Ammon's horn (tissue), 1 donor: ENCODE measurements at places on chromosomes 5 and 9.

DNA sequence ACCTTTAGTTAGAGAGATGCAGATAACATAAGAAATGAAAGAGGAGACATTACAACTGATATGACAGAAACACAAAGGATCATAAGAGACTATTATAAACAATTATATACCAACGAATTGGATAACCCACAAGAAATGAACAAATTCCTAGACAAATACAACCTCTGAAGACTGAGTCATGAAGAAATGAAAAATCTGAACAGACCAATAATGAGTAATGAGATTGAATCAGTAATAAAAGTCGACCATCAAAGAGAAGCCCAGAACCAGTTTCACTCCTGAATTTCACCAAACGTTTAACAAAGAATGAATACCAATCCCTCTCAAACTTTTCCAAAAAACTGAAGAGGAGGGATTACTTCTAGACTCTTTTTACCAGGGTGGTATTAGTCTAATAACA lies 50.5 kb upstream of the PCAT7 start:
- DNase-seq = no peak

- DNase-seq = no peak
These were observed 137.7 kb downstream of the SPATA31D1 start for GRCh38 chr9:82126256-82126655.

- no peak for DNase-seq
These were observed 134.2 kb downstream of the ZNF354C start for GRCh38 chr5:179194201-179194910.

GRCh38 chr9:98323831-98324135 lies 68.3 kb upstream of the TBC1D2 start:
- no peak for DNase-seq

DNA sequence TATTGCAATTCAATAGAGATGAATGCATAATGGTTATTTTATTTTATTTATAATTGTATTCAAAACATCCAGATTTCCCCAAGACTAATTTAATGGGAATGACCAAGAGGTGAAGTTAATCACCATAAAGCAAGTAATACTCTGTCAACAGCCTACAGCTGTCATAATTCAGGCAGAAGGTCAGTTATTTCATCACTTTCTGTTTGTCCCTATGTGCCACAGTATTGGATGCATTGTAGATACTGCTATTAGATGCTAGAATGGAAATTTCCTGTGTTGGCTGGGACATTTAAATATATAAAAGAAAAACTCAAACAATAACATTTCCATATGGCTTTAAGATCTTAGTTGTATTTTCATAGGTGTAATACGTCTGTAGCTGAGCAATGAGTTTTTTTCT lies 56.7 kb upstream of the MINAR2 start:
- DNase-seq = no peak

GRCh38 chr5:78187172-78187571 lies 107.3 kb downstream of the AP3B1 start:
- no peak for DNase-seq

DNA sequence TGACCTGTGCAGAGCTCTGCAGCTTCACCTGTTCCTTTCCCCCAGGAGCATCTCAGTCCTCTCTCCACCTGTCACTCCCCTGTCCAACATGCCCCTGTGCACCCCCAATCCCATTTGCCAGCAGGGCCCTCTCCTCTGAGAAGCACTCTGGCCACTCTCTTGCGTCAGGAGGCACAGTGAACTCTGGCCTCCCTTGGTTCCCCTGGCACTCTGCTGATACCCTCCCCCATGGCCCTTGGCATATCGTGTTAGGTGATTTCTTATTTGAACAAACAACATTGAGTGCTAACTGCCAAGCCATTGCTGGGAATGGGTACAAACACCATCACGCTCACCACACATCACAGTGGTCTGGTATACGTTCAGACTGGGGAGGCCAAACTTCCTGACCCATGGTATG lies 20.9 kb upstream of the TNIP1 start:
- DNase-seq = no peak

DNA sequence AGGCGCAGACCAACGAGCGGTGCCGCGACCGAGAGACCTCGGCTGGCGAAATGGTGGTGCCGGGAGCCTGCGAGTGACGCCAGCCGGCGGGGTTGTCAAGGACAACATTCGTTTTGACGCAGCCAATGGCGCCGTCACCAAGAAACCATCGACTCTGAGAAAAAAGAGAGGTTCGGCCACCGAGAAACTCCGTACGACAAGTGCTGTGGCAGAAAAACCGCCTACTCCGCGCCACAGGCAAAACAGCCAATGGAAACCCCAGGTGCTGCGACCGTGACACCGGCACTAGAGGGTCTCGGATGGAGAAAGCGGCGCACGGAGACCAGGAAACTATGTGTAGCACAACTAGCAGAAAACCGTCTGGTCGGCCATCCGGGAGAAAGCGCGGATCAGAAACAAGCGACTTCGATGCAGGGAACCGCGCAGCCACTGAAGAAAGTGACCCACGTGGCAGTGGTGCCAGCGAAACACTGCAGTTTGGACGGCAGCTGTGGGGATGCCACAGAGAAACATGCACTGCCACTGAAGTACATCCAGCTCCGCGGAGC lies 88.8 kb downstream of the ANXA2R start:
- peak; percentile 40 for DNase-seq

DNA sequence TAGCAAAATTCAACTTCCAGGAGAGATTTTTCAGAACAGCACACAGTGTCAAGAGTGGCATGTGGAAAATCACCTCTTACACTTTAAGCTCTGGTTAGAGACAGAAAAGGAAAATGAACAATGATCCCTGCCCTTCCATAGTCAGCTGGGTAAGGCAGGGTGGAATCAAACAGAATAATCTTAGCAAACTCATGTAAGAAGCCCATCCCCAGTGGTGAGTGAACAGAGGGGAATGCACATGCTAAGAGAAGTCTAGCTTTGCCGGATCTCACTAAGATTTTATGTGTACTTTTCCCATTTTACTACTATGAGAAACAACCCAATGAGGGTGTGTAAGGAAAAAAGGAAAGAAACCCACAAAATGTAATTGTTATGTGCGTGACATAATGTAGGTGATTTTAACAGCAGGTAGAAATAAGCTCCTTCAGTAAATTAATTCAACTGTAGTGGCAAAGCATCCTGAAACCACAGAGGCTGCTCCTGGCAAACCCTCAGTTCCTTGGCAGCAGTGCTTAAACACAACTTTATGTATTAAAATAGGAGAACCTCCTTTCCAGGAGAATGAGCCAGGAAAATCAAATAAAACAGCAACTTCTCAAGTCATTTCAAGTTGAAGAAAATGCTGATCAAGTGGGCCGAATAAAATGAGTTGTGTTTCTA lies 366.0 kb upstream of the TRPC7 start:
- no peak for DNase-seq

DNA sequence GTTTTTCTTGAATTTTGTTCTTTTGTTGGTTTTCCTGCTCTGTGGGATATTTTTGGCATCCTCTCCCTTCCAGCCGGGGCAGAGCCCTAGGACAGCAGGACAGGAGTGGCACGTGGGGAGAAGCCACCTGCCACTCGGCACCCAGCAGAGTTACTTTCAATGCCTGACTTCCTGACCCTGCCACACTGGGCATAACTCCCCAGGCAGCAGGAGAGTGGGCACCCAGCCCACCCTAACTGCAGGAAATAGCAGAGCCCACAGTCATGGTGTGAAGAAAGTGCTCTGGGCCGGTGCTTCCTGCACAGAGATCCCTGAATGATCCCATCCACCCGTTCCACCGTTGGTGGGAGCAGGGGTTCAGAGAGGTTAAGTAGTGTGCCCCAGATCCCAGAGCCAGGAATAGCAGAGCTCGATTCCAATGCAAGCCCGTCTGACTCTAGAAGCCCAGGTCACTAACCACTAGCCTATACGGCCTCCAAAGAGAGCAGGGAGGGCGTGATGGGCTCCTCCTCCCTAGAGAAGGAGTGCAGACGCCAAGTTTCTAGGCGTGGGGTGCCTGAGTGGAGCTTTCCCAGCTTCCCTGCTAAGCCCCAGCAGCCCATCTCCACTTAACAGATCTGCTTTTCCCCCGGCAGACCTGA lies 8.1 kb upstream of the NUP214 start:
- no peak for DNase-seq

DNA sequence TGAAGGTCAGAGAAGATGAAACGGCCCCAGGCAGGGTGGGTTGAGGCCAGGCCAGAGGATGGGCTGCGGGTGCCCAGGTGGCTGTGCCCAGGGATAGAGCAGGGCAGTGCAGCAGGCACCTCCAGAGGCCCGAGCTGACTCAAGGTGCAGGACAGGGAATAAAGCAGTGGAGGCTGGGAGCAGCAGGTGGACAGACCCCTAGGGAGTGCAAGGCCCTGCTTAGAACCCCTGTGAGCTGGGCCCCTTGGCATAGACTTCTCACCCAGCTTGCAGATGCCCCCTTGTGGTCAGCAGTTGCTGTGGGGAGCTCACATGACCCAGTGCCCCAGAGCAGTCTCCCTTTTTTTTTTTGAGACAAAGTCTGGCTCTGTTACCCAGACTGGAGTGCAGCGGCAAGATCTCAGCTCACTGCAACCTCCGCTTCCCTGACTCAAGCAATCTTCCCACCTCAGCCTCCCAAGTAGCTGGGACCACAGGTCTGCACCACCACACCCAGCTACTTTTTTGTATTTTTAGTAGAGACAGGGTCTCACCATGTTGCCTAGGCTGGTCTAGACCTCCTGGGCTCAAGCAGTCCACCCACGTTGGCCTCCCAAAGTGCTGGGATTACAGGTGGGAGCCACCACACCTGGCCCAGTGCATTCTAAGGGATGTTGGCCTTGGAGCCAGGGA lies 118.8 kb downstream of the WNK2 start:
- peak; percentile 53 for DNase-seq

GRCh38 chr9:34396276-34397214 lies 19.8 kb upstream of the MYORG start:
- no peak for DNase-seq

- no peak for DNase-seq
These were observed 342.7 kb downstream of the ADGRV1 start for GRCh38 chr5:90901261-90901660.

DNA sequence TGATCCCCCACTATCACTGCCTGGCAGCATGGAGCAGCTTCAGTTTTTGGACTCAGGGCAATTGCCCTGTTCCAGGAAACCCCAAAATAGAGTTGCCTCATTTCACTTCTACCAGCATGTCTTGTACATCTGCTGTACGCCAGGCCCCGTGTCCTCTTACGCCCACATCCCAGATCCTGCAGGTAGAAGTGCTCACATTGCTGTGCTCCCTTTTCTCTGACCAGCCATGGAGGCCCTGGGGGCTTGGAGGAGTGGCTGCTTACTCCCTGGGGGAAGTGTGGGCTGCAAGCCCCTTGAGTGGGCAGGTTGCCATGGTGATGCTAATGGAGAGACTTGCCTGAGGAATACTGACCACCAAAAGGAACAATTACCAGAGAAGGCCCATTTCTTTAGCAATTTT lies 55.6 kb upstream of the KCNIP1 start:
- DNase-seq = no peak

GRCh38 chr5:160427607-160428006 lies 6.0 kb downstream of the PTTG1 start:
- no peak for DNase-seq

DNA sequence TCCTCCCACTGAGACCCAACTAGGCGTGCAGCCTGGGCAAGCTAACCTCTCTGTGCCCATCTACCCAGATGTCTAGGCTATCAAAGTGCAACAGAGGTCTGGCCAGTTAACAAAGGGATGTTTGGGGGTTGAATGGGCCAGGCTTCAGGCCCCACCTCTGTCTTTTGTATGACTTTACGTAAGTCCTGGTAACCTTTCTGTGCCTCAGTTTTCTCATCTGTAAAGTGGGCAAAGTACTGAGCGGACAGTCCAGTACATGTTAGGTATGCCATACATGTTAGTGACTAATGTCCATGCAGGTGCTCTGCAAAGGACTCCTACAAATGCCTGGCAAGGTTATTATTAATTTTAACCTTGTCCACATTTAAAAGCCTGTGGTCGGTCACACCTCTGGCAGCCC lies 14.0 kb downstream of the NR5A1 start:
- no peak for DNase-seq

- no peak for DNase-seq
These were observed 478.8 kb upstream of the TNC start for GRCh38 chr9:115596746-115597080.

DNA sequence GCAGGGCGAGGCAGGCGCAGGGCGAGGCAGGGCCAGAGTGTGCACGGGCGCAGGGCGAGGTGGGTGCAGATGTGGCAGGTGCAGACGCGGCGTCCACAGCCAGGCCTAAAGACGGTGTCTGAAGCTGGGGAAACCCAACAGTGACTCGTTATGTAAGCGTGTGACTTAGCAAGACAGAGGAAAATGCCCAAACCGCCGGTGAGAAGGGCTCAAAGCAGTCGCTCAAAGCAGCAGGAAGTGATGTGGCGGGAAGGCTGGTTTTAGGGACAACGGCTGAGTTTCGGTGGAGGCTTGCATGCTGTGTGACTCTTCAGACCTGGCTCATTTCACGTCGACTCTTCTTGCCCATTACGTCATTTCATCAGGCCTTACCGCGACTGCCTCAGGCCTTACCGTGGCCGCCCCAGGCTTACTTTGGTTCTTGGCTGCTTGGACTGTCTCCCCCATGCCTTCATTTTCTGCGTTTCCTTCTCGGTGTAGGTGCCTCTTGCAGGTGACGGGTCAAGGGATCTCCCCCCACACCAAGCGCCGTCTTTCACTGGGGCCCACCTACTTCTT lies 50.5 kb upstream of the EXOC3 start:
- no peak for DNase-seq

- no peak for DNase-seq
These were observed 19.6 kb upstream of the TMEM252 start for GRCh38 chr9:68560071-68560844.

- no peak for DNase-seq
These were observed 103.9 kb upstream of the MEGF10 start for GRCh38 chr5:127186657-127187056.

DNA sequence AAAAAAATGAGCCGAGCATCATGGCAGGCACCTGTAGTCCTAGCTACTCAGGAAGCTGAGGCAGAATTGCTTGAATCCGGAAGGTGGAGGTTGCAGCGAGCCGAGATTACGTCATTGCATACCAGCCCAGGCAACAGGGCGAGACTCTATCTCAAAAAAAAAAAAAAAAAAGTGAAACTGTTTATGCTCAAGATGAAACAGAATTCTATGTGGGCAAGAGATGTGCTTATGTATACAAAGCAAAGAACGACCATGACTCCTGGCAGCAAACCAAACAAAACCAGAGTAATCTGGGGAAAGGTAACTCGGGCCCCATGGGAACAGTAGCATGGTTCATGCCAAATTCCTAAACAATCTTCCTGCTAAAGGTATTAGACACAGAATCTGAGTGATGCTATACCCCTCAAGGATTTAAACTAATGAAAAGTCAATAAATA lies 32.6 kb upstream of the PLAC8L1 start:
- no peak for DNase-seq

DNA sequence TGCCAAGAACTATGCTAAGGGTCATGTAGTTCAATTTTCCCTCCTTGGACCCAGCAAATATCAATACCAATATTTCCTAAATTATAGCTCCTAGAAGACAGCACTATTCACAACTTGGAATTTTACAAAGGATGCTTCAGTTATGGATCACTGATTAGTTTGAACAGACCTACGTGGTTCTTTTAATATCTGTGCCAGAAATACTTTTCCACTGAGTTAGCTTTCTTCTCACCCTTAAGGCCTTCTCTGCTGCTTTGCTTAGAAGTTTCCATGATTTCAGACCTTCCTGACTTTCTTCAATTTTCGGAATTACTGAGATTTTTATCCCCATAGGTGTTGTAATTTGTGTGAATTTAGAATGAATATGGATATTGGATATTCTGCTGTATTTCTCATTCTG lies 380.4 kb downstream of the PSAT1 start:
- no peak for DNase-seq
